ENCODE measurements at places on chromosomes 16 and 17.

- DNase-seq: peak; percentile 82
These were observed 9.5 kb downstream of the MRPL27 start for GRCh38 chr17:50363217-50364060.

DNA sequence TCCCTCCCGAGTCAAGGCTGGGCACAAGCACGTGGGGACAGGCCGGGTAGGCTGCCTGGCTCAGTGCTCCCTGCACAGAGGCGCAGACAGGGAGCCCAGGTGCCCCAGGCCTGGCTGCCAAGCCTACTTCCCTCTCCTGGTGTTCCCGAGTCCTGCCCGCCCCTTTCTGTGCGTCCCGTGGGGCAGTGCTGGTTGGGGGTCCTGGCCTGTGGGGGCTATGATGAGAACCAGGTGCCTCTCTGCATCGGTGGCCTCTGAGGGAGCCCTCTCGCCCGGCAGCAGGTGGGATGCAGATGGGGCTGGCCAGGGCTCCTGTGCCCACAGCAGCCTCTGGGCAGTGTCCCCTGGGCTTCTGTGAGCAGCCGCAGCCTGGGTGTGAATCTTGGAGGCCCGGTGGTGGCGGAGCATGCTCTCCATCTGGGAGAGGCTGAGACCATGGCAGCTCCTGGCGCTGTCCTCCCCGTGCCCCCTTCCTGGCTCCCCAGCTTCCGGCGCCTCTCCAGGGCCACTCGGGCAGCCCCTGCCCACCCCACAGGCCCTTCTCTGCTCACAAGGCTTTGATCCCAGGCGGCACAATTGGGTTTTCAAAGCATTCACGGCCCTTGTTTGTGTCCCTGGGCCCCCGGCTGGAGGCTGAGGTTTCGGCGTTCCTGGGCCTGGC lies 7.2 kb downstream of the CENPX start:
- no peak for DNase-seq

- no peak for DNase-seq
These were observed 51.8 kb upstream of the GPRC5B start for GRCh38 chr16:19936441-19936840.

DNA sequence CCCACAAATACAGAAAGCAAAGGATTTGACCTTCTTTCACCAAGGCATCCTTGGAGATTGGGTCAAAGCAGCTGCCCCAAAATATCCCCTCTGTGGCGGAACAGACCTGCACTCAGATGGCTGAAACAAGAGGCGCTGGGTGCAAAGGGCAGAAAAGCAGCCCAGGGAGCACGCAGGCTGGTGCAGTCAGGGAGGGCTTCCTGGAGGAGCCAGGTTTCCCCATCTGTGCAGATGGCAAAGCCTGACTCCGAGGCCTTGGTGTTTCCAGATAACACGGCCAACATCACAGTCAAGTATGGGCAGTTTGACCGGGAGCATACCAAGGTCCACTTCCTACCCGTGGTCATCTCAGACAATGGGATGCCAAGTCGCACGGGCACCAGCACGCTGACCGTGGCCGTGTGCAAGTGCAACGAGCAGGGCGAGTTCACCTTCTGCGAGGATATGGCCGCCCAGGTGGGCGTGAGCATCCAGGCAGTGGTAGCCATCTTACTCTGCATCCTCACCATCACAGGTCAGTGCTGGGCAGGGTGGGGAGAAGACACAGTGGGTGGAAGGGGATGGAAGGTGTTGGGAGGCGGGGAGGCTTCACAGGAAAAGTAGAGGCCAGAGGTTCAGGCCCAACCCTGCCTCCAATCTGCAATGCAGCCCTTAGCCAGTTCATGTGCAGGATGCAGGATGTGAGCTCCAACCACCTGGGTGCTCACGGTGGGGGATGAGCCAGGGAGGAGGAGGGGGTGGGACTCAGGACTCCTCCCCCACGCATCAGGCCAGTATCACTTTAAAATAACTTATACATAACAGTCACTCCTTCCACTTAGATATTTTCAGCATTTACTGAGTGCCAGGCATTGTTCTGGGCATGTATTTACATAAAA lies 26.4 kb upstream of the BEAN1 start:
- DNase-seq: no peak

DNA sequence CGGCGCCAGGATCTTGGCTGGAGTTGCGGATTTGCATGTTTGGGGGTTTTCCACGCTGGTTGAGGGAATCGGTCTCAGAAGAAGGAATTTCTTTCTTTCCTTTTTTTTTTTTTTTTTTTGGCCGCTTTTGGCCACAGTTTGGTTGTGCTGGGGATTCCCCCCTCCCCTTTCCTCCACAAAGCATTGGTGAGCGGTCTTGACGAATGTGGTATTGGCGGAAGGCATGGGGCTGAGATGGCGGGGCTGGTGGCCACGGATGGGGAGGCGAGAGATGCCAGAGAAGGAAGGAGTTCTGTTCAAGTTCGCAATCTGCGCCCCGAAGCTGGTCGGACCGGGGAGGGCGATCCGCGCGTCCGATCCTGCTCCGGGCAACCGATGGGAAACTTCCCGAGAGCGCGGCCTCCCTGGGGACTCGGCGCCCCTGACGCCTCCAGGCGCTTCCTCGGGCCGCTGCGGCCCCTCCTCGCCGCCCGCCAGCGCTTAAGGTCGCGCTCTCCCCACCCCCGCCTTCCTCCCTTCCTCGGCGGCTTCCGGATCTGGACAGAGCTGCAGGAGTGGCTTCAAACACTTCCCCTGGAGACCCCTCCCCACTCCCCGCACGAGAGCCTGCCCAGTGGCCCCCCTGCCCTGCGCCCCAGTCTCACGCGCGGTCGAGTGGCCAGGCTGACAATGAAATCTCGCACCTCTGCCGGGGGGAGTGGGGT lies 43.2 kb downstream of the RAI1 start:
- peak; percentile 66 for DNase-seq

GRCh38 chr16:51433599-51433998 lies 282.5 kb upstream of the SALL1 start:
- no peak for DNase-seq

DNA sequence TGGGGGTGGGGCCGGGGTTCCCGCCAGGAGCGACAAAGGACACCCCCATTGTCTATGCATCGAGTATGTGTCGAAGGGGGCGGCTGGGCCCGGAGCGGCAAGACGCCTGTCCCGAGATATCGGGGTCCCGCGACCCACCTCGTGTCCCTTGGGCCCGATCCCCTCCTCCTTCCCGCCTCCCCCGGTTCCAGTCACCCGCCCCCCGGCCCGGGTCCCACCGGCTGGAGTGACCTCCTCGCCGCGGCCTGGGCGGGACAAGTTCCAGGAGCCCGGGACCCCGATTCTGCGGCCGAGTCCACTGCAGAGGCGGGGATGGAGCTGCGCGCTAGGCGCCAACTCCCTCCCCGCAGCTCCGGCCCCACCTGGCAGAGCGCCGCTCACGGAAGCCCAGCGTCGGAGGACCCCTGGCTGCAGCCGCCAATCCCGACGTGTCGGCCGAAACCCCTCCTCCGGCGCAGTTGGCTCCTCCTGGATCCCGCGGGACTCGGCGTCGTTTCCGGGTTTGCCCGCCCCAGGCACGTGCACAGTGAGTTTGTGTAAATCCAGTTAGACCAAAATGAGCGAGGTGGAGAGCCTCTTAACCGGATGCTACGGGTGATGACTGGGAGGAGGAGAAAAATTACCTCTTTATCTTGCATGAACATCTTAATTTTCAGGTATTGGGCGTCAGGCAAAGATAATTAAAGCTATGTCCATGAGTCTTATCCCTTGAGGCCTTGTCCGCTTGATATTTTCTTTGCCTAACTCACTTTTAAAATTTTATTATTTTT lies at the start of gene NMRAL1:
NMRAL1 (minus strand) TSS at position 434 of the 770 bp plus-strand sequence. CDS start 493 bp downstream, outside the sequence.
- DNase-seq: peak; percentile 94

DNA sequence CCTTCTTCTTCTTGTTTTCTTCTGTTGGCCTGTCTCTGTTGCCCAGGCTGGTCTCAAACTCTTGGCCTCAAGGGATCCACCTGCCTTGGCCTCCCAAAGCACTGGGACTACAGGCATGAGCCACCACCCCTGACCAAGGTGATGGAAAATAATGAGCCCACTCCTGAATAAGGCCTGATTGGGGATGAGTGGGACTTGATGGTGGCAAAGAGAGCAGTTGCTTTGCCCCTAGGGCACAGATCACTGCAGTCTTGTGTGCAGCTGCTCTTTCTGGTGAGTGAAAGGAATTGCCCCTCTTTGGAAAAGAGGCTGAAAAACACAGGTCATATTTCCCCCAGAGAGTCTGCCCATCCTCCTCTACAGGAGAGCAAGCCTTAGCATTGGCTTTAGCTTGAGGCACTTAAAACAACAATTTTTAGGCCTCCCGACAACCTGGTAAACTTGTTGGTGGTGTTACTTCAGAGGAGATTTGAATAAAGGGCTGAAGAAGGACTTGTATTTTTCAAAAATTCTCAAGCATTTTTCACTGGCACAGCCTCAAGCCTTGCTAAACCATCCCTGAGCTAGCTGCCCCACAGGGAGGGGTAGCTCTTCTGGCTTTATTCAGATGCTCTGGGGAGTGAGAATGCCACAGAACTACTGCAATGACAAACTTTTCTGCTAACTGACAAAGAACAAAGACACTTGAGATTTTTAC lies 6.1 kb upstream of the PDP2 start:
- no peak for DNase-seq

DNA sequence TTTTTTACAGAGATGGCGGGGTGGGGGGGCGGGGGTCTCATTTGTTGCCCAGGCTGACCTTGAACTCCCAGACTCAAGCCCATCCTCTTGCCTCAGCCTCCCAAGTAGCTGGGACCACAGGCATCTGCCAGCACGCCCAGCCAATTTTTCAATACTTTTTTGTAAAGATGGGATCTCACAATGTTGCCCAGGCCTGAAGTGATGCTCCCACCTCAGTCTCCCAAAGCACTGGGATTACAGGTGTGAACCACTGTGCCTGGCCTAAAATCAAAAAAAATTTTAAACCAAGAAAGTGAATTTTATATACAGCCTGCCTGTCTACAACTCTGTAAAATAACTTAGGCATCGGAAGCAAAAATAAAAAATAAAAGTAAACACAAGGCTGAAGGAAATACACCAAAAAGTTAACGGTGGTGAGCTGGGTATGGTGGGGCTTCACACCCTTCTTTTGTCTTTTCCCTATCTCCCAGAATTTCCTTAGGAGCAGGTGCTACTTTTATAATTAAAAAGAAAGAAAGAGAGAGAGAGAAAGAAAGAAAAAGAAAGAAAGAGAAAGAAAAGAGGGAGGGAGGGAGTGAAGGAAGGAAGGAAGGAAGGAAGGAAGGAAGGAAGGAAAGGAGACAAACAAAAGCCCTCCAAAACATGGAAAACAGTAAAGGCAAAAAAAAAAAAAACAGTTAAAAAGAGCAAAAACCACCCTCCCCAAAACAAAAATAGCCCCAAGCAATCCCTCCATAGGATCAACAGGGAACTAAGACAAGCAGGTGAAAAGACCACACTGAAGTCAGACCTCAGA lies 51.4 kb downstream of the TBC1D16 start:
- DNase-seq: no peak

- no peak for DNase-seq
These were observed 524 bp downstream of the EFTUD2 start for GRCh38 chr17:44898768-44899073.

DNA sequence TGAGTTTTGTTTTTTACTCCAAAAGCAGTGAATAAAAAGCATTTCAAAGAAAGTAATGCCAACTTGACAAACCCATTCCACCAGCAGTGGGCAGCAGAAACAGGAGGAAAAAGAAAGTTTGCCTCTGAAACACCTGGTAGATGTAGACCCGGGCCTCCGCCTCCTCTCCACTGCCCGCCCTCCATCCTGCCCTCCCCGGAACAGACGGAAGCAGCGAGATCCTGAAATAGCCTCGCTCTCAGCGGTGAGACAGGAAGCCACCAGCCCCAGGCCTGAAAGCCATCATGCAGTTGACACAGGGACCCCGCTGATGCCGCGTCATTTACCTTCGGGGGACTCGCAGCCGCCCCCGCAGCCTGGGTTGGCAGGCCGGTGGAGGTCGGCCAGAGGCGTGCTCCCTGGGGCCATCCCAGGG lies 67.8 kb downstream of the C16orf78 start:
- DNase-seq: peak; percentile 67

GRCh38 chr16:70473446-70474319 lies 19.3 kb downstream of the FCSK start:
- DNase-seq: no peak

- DNase-seq: no peak
These were observed 1736.9 kb downstream of the TP53TG3F start for GRCh38 chr16:35196313-35196712.

- peak; percentile 79 for DNase-seq
These were observed 1.9 kb downstream of the SLC16A3 start for GRCh38 chr17:82230609-82231311.

- DNase-seq: no peak
These were observed 163.8 kb upstream of the CACNG5 start for GRCh38 chr17:66671156-66671555.

GRCh38 chr17:4769628-4770027 lies 2.1 kb upstream of the TM4SF5 start:
- no peak for DNase-seq

- DNase-seq: peak; percentile 70
These were observed 76.0 kb downstream of the ZNF778 start for GRCh38 chr16:89293276-89294143.

Data from WTC11 (cell line).